ENCODE measurements at places on chromosomes 7 and 10. TPM values are rescaled to one million over a fixed set of nuclear protein-coding genes. Genes with fewer than 3 reads are reported as not detected.

The GPR15LG gene
- total RNA-seq: not detected

The AMZ1 gene
- 2.3 TPM for total RNA-seq

The PDK4 gene
- 24.5 TPM for total RNA-seq

The LRRC4 gene
- total RNA-seq: 18.9 TPM

The CFAP69 gene
- total RNA-seq: 17.5 TPM

The EPDR1 gene
- total RNA-seq: 26.2 TPM

The LRRC18 gene
- total RNA-seq: not detected

The TMEM72 gene
- 0.99 TPM for total RNA-seq

The ZNF775 gene
- total RNA-seq: 7.3 TPM

The PRXL2A gene
- 69.7 TPM for total RNA-seq

The CASD1 gene
- total RNA-seq: 116 TPM

The HOXA3 gene
- 8.8 TPM for total RNA-seq

The AHCYL2 gene
- 138 TPM for total RNA-seq

The PDZD7 gene
- total RNA-seq: 8.4 TPM

The FAM25G gene
- not detected for total RNA-seq

The PIP gene
- total RNA-seq: not detected

The UCN3 gene
- total RNA-seq: 0.50 TPM

The HMX3 gene
- total RNA-seq: not detected
